ENCODE measurements at places on chromosomes 4 and X. TPM values are rescaled to one million over a fixed set of nuclear protein-coding genes. Genes with fewer than 3 reads are reported as not detected.

MSANTD1 gene
- 10.6 TPM for total RNA-seq

JAKMIP1 gene
- 4.1 TPM for total RNA-seq

TEX11 gene
- total RNA-seq, result not detected

DNA sequence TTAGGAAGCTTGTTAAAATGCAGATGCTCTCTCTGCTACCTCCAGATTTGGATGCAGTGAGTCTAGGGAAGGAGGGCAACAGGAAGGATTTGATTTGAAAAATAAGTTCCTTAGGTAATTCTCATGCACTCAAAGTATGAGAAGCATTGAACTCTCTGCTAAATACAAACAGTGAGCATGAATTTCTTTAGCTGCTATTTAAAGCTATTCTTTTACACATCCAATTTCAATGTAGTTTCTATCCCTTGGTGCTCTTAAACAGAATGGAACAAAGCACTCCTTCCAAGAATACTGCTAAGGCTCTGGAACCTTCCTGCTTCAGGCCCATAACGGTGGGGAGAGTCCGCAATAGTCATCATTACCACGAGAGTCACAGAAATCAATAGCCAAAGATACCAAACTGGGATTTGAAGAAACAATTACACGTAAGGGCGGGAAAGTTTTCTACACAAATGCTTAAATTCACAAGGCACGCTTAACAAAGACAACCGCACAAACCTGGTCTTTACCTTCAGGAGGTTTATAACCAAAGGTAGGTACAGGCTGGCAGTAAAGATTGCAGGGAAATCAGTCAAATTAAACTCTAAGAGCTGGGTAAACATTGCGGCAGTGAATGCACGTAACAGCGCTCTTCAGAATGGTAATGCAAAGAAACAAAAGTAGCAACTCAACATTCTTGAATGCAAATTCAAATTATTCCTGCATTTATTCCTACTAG is 123.2 kb upstream of the NAP1L5 start:
- DNase-seq, result peak; percentile 28

DNA sequence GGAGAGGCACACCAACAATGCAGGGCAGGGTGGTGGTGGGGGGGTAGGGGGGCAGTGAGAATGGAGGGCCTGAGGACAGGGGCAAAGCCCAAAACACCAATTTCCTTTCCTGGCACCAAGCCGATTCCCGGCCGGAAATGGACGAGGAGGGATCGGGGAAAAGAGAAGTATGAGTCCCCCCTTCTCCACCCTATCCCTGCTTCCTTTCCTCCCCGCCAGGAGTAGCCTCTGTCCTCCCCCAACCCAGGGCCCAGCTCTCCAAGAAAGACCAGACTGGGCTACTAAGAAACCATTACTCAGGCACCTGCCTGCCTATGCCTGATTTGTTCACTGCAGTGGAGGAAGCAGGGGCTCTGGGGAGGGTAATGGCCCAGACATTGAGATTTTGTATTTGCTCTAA is 402 bp downstream of the CCDC120 start:
- no peak for DNase-seq

DNA sequence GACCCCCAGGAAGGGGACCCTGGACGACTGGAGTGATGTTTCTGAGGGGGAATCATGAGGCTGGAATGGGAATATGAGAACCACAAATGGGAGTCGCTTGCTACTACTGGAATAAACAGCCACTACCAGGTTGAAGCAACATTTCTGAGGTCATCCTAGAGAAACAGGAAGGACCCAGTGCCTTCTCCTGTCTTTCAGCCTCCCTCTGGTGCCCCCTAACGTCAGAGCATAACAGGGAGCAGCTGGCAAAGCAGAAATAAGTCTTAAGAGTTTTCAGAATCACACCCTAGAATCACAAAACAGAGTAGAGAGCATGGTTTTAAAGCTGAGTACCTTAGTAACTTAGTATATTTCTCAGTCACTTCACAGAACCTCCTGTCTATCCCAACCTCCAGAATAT is 347.8 kb upstream of the PITX2 start:
- no peak for DNase-seq

- no peak for DNase-seq
Observed at GRCh38 chrX:153814591-153815315, 15.6 kb downstream of the PDZD4 start.

GRCh38 chr4:39365830-39366771 is at the start of gene RFC1:
RFC1 (minus strand) TSS chr4:39366362; CDS start chr4:39366241, 121 bp downstream.
- peak; percentile 94 for DNase-seq

DNA sequence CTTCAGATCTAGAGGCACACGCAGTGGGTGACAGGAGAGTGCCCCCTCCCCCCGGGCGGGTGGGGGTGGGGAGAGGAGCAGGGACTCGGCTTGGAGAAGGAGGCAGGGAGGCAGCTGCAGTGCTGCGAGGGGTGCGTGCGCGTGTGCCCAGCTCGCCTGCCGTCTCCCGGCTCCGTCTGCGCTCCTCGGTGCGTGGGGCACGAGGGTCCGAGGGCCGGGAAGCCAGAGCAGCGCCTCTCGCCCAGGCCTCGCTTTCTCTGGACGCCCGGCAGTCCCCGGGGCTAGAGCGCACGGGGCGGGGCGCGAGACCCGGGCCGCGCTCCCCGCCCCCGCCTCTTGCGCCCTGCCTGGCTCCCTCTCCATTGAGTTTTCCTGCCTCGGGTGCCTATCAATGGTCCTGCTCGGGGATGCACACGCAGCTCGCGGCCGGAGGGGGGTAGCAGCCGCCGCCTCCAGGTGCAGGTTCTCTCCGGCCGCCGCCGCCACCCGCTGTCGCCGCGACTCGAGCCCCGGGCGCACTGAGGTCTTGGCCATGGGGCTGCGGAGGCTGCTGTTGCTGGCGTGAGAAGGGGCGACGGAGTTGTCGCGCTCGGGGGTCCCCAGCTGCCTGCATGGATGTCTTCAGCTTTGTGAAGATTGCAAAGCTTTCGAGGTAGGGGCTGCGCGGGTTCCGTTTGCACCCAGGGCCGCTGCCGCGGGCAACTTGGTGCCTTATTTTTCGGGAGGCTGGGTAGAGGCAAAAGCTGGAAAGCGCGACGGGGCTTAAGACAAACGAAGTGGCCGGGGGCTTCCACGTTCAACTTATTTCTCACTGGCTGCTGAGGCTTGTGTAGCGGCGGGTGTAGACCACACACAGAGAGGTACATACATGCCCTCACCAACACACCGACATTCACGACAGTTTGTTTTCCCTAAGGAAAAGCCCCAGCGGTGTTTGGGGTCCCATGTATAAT is at the start of gene FRMPD4:
Gene FRMPD4 (plus strand): TSS at position 113 of the 953 bp plus-strand sequence. CDS start 499 bp downstream, at position 612.
- DNase-seq, result no peak

DNA sequence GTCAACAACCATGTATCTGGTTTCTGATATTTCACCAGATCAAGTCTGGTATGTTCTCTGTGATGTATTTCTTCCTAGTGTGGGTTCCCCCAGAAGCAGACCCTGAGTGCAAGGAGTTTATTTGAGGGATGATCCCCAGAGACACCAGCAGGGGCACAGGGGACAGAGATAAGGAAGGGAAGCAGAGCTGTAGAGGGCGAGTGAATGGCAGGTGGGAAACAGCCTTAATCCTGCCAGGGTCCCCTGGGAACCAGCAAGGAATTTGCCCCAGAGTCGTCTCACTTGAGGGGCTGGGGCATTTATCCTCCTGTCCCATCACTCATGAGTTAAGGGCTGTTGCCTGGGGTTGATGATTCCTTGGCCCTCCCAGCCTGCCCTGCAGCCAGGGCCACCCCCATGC is 206.4 kb upstream of the BCOR start:
- DNase-seq, result no peak

Measured in umbilical cord (tissue), 2 donors.